ENCODE measurements at places on chromosomes 5 and 9.

DNA sequence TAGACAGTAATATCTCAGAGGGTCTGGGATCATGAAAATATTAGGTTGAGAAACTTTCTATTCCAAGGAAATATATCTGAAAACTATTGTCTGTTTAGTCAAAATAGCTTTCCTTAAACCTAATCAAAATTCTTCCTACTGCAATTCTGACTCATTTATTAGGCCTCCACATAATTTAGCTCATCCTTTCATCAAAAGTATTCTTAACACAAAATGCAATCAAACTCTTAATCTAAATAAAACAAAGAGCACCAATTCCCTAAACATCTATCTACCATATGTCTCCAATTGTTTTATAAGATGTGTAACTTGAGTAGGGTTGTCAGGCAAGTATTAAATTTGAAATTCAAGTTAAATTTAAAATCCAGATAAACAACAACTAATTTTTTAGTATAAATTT is 142.1 kb downstream of the PLK2 start:
- DNase-seq: no peak

DNA sequence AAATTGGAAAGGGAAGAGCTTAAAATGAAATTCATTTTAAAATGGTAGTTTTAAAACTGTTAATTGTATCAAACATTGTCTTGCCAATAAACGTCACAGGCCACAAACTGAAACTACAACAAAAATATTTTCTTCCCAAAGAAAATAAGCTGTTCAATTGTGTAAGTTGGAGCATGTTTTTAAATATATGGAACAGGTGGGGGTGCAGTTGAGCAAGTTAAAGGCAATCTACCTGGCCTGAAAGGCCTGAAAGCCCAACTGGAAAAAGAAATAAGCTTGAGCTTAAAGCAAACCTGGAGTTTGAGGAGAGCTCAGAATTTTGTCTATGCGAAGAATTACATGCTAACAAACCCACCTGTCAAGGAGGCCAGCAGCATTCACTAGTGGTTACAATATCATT is 439.5 kb downstream of the ACTL7B start:
- DNase-seq: no peak

GRCh38 chr5:168093200-168093910 is 198.1 kb upstream of the WWC1 start:
- DNase-seq: no peak

- DNase-seq: no peak
These were observed 24.4 kb upstream of the CYFIP2 start for GRCh38 chr5:157241483-157241882.

DNA sequence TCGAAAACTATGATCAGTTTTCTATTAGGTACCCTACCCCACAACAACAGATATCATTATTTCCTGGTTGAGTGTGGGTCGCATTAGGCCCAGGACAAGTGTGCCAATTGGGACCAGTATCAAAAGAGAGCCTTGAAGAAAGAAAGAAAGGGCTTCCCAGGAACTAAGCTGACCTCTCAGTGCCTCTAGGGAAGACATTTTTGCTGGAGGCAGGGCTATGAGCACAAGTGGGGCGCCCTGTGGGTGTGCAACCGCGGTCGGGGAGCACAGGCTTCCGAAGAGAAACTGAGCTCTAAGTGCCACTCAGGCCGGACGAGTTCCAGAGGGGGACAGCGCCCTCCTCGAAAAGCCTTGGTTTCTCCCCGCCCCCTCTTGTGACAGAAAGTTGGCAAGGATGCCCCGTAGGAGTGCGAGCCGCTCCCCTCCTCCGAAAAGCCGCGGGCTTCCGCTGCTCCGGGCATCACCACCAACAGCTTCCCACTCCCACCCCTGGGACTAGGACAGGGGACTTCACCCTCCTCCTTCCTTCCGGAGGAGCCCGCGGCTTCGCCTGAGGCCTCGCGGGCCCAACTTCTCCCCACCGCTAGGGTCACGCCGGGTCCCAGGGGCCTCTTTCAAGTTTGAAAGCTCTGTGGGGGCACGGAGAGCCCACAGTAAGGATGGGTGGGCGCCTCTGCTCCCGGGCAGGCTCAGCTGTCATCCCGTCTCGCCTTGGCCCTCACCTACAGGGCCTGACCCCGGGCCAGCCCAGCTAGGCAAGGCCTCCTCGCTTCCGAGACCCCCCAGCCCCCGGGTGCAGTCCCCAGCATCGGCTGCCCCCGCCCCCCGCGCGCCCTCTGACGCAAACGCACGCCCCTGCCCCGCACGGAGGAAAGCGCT is 2.0 kb downstream of the NR2F1-AS1 start:
- no peak for DNase-seq

DNA sequence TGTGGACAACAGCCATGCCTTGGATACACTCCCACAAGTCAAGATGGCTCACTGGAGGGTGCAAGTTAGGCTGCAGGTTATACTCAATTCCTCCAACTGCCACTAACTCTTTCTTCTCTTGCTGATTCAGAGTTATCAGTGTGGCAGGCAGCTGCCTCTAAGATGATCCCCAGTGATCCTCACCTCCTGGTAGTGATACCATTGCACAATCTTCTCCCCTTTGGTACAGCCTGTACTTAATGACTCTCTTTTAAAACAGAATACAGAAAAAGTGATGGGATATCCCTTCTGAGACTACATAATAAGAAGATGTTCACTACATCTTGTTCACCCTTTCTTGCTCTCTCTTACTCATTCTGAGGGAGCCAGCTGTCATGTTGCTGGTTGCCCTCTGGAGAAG is 323.1 kb downstream of the RAB3C start:
- DNase-seq: no peak

DNA sequence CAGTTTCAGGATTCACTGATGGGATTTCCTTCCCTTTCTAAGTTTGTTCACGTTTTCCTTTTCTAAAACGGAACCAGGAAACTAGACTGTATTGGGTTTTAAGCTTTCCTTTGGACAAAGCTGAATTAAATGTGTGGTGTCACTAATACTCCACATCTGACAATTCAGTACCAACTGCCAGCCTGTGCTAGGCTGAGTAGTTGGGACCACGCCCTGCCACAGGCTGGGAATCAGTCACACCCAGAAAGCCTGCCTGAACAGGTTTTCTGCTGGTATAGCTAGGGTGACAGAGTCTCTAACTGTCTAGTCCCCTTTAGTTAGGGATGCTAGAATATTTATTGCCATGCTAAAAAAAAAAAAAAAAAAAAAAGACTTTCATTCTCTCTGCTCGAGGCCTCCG is 15.6 kb downstream of the SPACA9 start:
- no peak for DNase-seq

GRCh38 chr9:127753148-127753547 is 18.1 kb upstream of the TOR2A start:
- no peak for DNase-seq

- no peak for DNase-seq
These were observed 78.6 kb downstream of the AOPEP start for GRCh38 chr9:94805051-94805489.

- no peak for DNase-seq
These were observed 302.5 kb downstream of the CDH18 start for GRCh38 chr5:19685473-19685872.

DNA sequence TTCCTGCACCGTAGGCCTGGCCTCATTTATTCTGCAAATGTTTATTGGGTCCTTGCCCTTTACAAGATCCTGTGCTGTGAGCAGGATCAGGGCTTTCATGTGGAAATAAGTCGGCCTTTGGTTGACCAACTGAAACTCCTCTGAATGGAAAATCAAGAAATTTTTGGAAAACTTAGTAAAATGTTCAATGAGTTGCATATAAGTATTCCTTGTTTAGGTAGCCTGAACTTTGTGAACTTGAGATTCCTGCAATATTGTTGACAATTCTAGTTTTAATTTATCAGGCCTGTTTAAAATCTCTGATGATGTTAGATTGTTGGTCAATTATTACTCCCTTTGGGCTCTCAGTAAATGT is 1.1 kb downstream of the MAML1 start:
- DNase-seq: no peak

GRCh38 chr5:74476819-74477453 is 163.6 kb downstream of the ENC1 start:
- DNase-seq: no peak

- no peak for DNase-seq
These were observed 128.7 kb downstream of the SPOCK1 start for GRCh38 chr5:137370096-137371071.

DNA sequence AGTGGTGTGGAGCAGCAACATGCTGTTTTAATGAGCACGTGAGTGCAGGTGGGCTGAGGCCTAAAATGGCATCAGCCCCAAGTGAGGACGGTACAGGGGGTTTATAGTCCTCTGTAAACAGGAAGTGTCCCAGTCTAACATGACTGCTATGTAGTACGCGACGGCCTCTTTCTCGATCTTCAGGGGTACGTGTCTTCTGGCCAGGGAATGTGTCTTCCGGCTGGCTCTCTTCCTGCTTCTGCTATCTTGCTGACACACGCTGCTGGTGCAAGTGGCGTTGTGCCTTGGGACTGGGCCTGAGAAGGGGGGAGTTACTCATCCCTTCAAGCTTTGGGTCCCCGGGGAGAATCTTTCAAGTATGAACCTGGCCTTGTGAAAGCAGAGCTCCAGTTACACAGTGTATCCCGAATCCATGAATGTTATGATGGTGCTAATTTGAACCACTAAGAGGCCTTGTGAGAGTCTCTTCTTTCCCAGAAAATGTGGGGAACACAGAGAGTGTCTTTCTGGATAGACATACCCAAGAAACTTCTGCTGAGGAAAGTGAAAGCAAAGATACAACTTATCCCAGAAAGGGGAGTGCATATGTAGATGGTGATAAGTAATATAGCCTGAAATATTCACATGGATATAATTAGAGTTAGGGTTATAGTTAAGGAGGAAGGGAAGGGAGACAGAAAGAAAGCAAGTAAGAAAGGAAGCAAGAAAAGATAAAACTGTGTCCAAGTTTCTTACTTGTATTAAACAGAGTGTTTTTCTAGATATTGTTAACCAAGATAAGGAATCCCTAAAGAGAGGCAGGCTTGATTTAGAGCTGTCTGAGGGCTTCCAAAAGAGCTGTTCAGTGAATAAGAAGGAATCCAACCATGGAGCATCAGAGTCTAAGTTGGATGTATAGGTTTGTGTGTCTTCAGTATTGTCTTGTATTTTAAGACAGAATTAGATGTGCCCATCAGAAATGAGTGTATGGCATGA is 35.5 kb upstream of the ANXA2R start:
- DNase-seq: no peak

- DNase-seq: no peak
These were observed 154.8 kb downstream of the PALM2AKAP2 start for GRCh38 chr9:109934857-109935215.

DNA sequence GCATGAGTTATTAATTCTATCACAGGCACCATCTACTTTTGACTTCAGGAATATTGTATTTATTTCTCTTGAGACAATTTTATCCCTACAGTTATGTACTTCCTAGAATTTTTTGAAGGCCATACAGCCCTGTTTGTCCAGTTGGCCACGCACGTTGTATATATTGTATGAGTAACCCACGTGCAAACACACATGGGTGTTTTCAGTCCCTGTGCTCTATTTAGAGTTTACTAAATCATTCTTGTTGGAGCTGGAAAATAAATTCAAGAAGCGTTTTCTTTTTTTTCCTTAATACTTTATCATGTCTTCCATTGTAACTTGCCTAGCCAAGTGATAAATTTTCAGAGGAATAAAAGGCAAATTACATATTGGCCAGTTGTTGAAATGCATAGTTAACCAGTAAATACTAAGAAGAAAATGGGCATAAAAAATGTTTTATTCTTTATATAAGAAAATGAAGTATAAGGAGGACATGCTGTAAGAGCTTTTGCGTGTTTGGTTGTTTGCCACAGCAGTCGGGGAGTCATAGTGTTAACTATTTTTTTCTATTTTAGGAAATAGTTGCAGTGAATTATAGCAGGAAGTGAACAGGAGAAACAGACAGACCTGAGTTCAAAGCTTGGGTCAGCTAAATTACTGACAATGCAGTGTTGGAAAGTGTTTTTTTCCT is 86.4 kb upstream of the MINAR2 start:
- DNase-seq: no peak

- DNase-seq: no peak
These were observed 26.7 kb upstream of the GRIA1 start for GRCh38 chr5:153463806-153464205.

GRCh38 chr5:83507431-83507830 is 35.9 kb downstream of the VCAN start:
- DNase-seq: no peak
